ENCODE measurements at places on chromosomes 2 and 18.

DNA sequence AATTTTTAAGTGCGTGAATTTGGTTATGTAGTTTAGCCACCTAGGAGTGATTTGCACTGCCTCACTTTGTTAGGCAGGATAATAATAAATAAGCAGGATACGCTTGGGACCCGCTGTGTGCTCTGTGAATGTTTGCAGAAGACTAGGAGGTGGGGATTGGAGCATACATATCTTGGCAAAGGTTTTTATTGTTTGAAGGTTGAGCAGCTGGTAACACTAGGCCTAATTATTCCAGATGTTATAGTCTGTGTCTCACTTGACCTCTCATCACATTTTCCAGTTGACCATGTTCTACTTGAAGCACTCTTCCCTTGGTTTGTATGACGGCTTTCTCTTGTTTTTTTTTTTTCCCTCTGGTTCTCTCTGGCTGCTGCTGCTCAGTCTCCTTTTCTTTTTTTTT lies 42.7 kb downstream of the FHOD3 start:
- peak; percentile 53 for DNase-seq

DNA sequence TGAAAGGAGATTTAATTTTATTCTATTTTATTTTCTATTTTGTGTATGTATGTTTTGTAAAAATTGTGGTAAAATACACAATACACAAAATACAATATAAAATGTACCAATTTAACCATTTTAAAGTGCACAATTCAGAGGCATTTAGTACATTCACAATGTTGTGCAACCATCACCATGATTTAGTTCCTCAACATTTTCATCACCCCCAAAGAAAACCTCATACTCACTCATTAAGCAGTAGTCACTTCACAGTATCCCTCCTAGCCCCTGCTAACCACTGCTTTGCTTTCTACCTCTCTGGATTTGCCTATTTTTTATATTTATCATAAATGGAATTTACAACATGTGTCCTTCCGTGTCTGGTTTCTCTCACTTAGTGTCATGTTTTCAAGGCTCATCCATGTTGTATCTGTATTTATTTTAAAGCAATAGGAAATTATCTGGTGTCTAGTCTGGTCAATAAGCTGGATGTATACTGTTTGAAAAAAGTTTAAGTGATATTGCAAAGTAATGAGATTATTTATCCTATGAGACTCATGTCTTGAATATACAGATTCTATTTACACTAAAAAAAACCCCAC lies 77.9 kb upstream of the GLS start:
- DNase-seq, result no peak

- DNase-seq, result no peak
Observed at GRCh38 chr2:43128559-43128955, 97.8 kb downstream of the ZFP36L2 start.

DNA sequence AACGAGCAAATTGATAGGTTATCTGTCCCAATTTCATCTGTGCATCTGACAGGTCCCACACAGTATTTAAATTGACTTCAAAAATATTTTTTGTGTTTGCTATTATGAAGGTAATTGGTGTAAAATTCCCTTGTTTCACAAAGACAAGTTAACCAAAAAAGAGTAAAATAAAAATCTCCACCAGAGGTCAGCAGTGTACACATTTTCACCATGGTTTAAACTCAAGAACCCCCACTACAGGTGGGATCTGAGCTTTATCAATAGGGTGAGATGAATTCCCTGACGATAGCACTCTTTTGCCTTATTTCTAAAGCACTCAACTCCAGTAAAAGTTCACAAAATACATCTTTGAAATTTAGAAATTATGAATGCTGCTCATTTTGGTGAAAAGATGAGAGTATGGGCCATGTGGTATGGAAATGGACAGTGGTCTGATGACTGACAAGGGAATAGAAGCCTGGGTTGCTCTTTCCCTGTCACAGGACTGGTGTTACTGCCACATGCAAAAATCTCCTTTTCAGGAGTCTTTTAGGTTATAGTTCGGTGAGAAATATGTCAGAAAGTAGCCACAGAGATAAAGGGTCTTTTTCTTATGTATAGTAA lies 68.0 kb downstream of the SERPINB8 start:
- DNase-seq, result no peak

DNA sequence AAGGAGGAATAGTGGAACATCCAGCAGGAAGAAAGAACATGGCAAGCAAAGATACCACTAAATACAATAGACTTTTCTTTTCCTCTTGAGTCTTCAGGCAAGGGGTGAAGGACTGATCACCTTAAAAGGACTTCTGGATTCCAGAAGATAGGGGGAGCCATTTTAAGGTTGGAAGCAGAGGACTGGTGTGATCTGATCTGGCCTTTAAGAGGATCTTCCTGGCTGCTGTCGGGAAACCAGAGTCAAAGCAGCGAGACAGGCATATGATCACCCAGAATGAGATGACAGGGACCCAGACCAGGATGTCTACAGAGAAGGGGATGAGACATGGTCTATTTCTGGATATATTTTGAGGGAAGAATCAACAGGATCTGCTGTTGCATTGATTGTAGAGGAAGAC lies 558.0 kb downstream of the STK39 start:
- DNase-seq, result no peak

GRCh38 chr2:193523662-193524061 lies 1328.9 kb upstream of the TMEFF2 start:
- no peak for DNase-seq

DNA sequence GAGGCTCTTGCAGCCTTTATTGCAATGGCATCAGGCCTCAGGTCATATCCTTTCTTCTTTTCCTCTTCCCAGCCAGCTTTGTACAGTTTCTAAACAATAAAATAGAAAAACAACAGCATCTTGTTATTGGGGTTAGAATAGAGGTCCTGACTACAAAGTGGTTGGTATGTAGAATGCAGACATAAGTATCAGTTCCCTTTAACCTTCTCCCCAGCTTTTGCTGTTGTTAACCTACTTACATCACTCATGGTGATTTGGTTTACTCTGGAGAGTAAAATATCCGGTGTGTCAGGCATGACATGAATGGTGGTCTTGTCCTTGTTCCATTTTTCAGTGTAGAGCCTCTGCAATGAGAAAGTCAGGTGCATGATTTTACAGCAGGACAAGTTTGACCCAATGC lies 69.8 kb downstream of the NEB start:
- DNase-seq, result no peak

DNA sequence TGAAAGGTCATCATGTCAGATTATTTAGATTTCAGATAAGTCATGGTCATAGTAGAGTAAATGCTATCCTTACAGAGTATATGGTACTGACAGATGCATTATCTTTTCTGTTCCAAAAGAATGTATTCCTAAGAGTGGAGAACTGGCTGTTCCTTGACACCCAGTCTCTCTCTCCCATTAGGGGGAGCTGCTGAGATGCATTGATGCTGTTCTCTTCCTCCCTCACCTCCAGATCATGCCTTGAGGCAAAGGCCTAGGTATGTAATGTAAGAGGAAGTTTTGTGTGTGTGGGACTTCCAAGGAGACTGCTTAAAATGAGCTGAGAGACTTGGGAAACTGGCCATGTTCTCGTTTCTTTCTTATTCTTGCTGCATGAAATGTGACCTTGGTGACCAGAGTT lies 979.5 kb upstream of the CELF4 start:
- DNase-seq, result no peak

- DNase-seq, result peak; percentile 13
Observed at GRCh38 chr18:54787121-54787520, 41.2 kb upstream of the RAB27B start.

- DNase-seq, result no peak
Observed at GRCh38 chr2:95379371-95379831, 23.1 kb upstream of the FAHD2A start.

- DNase-seq, result no peak
Observed at GRCh38 chr2:237207646-237208045, 122.0 kb downstream of the COPS8 start.

GRCh38 chr2:158830201-158830600 lies 35.1 kb downstream of the DAPL1 start:
- DNase-seq, result no peak

GRCh38 chr2:196266855-196267254 lies 95.5 kb upstream of the STK17B start:
- no peak for DNase-seq

DNA sequence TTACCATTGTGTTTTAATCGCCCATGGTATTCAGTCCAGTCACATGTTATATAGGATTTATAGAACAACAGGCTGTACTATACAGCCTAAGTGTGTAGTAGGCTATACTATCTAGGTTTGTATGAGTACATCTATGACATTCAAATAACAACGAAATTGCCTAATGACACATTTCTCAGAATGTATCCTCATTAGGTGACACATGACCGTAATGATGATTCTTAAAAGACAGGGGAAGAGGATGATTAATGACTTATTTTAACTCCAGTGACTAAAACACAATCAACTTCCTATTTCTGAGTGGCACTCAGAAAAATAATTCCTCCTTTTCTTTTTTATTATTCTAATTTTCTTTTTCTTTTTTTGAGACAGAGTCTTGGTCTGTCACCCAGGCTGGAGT lies 63.0 kb upstream of the ACSL3 start:
- no peak for DNase-seq

- DNase-seq, result no peak
Observed at GRCh38 chr18:22559414-22560274, 141.9 kb upstream of the CTAGE1 start.

GRCh38 chr2:39447266-39448168 lies 10.4 kb upstream of the MAP4K3 start:
- no peak for DNase-seq

GRCh38 chr2:219296631-219297391 lies 12.4 kb downstream of the PTPRN start:
- DNase-seq, result no peak

DNA sequence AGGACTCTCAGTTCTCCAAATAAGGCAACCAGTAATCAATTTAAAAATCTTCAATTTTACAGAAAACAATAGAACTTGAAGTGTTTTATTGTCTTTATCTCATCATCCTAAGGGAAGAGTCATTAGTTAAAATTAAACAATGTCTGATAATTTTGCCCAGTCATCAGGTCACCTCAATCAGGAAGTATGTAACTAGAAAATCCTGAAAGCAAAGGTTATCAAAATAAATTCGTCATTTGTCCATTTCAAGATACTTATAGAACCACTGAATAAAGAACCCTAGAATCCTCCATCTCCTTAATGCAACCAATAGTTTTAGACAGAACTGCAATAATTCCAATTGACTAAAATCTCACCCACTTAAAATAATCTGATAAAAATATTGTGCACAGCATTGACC lies 115.2 kb downstream of the NCKAP5 start:
- DNase-seq, result no peak

DNA sequence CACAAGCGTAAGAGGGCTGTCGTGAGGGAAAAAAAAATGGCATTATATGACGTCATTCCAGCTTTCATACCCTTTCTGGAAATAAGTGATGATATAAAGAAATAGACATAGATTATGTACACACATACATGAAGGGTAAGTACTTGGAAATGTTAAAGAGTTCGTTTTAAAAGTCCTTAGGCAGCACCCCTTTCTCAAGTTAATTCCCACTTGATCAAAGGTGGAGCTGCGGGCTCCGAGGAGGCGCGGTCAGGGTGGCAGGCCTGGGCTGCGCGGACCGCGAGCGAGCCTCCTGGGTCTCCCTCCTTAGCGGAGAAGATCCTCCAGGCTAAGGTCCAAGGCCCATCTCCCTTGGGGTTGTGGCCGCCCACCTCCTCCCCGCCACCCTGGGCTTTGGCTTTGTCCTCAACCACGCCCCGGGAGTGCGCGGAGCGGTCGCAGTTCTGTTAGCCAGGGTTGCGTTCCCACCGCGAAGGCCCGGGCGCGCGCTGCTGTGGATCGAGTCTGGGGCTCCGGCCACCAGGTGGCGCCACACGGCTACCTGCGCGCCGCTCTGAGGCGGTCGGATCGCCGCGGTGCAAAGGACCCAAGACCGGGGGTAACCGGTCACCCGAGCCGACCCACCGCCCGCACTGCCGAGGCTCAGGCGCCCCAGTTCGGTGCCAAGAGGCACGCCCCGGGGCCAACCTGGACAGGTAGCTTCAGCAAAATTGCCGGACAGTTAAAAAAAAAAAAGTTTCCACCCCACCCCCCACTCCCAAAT lies 66.8 kb downstream of the HNRNPLL start:
- DNase-seq, result no peak

DNA sequence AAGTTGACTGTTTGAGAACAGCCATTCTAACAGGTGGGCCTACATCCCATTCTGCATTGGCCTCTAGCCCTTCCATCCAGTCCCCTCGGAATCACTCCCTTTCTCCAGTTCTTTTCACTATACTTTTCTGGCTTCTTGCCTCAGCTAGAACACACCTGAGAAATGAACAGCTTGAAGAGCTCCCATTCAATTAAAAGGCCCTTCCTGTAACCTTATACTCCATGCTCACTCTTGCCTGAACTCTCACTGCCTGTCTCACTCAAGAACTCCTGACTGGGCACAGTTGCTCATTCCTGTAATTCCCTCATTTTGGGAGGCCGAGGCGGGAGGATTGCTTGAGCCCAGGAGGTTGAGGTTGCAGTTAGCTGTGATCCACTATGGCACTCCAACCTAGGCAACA lies 23.6 kb downstream of the CHRNA1 start:
- DNase-seq, result no peak

GRCh38 chr2:28613186-28613585 lies 117.3 kb downstream of the PLB1 start:
- DNase-seq, result no peak

GRCh38 chr2:99461828-99462483 lies 27.9 kb downstream of the REV1 start:
- no peak for DNase-seq

DNA sequence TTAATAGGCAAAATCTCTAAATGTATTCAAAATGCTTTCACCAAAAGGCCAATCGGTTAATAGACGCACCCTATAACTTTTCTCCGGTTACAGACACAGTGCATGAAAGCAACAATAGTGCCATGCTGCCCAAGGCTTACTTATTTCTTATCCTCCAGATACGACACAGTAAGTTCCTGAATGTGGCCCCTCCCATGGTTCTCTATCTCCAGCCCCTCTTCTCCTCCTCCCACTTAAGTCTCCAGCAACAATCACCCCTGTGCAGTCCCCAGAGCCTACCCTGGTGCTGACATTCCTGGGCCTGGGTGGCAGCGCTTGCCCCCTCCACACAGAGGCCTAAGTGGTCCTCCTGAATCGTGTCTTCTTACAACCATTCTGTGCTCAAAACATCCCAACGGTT lies 3.6 kb downstream of the KIDINS220 start:
- no peak for DNase-seq
